ENCODE measurements at places on chromosomes 11 and 22.

DNA sequence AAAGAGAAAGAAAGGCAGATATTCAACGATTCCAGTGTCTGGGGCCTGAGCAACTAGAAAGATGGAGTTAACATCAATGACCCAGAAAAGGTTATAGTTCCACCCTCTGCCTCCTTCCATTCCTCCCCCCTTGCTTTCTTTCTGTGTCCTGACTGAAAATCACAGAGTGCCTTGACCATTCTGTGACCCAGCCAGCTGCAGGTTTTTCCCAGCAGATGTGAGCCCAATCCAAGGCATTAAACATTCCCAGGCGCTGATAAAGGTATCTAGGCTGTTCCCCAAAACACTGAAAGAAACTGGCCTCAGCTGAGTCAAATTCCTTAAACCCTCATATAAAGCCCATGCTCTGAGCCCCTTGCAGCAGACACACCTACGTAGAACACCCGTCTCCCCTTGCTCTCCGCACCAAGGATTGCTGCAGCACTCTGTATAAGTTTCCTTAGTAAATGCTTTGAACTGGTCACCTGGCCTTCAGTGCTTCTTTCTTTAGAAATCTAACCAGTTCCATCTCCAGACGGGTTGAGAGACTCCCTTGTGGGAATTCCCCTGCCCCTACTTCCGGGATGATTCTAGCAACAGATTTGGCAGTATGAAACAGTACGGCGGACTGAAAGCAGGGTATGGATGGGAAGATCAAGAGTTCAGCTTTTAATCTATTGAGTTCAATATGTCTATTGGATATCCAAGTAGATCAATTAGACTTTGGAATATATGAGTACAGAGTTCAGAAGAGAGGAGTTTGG lies 48.8 kb upstream of the ZC3H12C start:
- no peak for DNase-seq

- DNase-seq: no peak
Measured at GRCh38 chr11:13717331-13717730, 48.9 kb downstream of the FAR1 start.

DNA sequence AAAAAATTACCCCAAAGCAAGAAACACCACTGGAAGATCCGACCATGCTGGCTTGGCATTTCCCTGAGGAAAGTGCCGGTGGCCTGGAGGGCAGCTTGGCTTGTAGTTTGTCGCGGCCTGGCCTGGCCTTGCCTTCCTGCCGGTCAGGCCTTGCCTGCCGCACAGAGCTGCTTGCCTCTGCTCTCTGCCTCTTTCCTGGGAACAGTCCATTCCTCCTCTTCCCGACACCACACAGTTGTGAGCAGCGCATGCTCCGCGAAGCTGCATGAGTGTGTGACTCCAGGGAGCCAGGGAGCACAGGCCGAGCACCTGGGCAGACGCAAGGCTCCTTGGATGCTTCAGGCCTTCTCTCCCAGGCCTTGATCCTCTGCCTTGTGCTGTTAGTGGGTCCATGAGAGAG lies 19.8 kb downstream of the CTTN start:
- DNase-seq: no peak

GRCh38 chr11:13596611-13597326 lies 71.7 kb upstream of the FAR1 start:
- no peak for DNase-seq

DNA sequence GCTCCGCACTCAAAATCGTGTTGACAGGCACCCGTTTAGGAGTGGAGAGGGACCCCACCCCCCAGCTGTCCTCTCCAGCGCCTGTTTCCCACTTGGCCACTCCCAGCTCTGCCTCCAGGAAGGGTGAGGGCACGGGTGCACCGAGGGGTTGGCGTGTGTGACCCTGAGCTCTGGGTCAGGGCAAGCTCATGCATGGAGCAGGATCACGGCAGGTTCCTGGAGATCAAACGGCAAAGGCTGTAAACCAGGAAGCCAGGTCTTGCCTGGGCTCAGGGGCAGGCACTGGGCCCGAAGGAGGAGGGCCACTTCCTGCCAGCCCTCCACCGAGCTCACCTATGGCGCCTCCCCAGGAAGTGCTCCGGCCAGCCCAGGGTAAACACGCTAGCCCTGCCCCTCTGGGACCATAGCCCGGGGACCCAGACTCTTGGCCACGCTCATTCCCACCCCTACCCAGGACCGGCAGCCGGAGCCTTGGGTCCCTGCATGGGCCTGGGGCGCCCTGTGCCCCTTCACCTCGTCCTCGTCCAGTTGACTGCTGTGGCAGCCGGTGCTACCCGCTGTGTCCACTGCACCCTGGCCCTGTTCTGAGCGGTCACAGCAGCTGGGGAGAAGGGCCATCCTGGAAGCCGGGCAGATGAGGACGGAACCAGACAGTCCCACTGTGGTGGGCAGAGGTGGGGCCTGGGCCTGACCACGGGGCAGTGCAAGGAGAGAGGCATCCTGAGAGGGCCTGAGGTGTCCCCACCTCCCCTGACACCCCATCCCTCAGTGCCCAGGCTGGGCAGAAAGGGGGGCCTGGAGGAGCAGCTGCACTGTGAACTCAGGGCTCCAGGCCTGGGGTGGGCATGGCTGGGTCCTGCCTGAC lies 1.0 kb upstream of the EPS8L2 start:
- DNase-seq: no peak

DNA sequence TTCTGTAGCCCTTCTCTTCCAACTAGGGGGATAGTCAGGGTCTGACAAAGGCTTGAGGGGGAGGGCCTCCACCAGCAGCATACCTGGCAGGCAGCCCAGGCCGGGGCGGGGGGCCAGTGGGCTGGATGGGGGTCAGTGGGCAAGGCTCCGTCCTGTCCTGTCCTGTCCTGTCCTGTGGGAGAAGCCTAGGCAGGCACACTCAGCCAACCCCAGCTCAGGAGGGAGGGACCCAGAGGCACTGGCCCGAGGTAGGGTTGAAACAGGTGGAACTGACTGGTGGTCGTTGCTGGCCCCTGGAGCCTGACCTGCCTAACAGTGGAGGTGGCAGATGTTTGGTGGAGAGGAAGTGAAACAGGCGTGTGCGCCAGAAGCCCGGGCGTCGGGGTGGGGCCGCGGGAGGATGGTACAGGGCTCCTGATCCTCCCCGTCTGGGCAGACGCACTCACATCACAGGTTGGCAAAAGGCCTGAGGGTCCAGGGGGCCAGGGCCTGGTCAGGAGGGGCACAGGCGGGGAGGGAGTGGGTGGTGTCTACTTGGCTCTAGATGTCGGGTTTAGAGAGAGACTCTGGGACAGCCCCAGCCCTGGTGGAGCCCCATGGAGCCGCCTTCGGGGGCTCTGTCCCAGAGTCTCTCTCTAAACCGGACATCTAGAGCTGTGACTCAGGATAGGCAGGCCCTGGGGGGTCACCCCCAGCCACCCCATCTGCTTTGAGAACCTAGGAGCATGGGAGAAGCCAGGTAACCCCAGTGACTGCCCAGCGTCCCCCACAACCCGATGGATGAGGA lies 32.5 kb upstream of the GRAMD4 start:
- DNase-seq: no peak

DNA sequence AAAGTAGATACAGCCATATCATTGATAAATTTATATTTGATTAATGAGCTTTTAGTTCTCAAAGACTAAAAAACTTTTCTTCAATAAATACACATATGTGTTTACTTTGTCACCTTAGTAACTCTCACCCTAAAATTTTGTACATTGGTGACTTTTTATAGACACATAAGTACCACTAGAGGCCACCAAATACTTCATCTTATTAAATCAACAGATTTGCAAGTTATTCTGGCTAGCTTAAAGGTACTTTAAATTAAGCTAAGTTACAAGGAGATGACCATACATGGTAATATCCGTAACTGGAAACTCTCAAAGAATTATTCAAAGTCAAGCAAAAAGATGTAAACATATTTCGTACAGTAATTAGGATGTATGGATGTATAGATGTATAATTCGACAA lies 112.2 kb downstream of the SBF2 start:
- DNase-seq: no peak

DNA sequence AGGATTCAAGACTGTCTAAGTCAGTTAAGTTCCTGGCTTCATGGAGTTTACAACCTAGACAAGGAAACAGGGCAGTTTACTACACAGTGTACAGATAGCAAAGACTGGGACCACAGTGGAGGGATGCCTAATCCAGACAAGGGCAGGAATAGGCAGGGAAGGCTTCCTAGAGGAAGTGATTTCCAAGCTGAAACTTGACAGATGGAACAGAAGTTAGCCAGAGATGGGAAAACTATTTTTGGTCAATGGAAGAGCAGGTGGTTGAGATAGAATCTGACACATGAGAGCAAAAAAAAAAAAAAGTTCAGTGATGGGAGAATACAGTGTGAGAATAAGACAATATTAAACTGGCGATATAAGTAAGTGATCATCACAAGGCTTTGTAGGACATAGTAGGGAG lies 1.3 kb downstream of the COA4 start:
- DNase-seq: no peak

All from naive thymus-derived CD8-positive, alpha-beta T cell (primary cell).